Activated CD4-positive, alpha-beta T cell treated with anti-CD3 and anti-CD28 coated beads for 36 hours (primary cell): ENCODE measurements at places on chromosomes 12 and 14.

GRCh38 chr14:101588990-101589389, 27.7 kb downstream of the DIO3 start:
- DNase-seq: no peak

DNA sequence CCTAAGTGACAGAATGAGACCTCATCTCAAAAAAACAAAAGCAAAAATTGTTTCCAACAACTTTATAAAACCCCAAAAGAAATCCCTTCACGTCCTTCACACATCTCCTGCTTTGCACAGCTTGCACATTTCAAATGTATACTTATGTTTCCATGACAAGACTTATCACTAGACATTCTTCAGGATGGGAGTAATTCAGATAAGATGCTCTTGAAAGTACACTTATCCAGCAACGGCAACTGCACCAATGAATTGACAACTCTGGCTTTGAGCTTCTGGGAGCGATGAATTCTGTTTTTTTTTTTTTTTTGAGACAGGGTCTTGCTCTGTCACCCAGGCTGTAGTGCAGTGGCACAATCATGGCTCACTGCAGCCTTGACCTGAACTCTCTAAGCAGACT, 30.8 kb upstream of the AKAP5 start:
- no peak for DNase-seq

DNA sequence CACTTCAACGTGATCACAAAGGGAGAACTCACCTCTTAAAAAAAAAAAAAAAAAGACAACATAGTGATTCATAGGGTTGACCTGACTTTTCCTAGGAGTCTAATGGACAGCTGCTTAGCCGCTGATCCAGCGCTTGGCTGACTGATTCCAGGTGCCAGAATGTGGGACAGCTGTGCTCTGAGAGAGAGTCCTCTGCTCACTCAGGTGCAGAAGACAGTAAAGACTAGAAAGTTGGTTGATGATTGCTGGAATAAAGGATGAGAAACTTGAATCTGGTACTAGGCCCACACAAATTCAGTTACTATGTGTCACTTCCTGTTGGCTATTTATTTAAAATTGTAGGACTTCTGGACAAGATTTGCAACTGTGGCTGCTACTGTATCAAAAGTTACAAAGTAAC, 229.4 kb downstream of the CHST11 start:
- no peak for DNase-seq

DNA sequence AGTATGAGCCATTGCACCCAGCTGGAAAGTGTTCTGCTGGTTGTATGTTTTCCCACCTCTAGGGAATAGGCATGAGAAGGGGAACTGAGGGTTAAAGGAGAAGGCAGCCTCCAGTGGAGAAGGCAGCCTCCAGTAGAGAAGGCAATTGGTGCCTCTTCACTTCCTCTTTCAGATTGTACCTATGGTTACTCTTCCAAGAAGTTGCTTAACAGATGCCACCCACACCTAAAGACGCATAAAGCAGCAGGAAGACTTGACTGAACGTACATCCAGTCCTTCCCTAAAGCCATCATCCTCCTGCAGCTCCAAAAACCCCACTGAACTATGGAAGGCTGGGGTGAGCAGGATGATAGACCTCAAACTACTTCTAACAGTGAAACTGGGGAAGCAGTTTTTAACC, 13.1 kb downstream of the DPF3 start:
- no peak for DNase-seq

- no peak for DNase-seq
Observed at GRCh38 chr12:109631302-109631701, 57.7 kb downstream of the MVK start.

DNA sequence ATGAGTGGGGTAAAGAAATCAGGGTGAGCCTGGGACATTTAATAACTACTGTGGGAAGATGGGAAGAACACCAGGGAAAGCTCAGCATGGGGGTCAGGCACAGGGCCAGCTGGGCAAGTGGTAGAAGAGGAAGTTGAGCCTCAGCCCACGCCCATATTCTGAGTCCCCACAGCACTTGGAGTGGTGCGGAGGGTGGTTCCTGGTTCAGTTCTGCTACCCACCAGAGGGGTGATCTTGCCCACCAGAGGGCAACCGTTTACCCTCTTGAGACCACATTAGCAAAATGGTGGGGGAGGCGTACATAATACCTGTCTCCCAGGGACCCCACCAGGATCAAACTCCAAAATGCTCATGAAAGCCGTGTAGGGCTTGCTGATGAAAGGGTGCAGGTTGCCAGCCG, 16.8 kb upstream of the ANKRD33 start:
- no peak for DNase-seq
